T-cell (primary cell): ENCODE measurements at places on chromosomes 7 and 10.

GRCh38 chr7:25031432-25031831 lies 51.5 kb upstream of the OSBPL3 start:
- DNase-seq = no peak

- no peak for DNase-seq
Observed at GRCh38 chr7:116572036-116572435, 47.2 kb downstream of the CAV1 start.

DNA sequence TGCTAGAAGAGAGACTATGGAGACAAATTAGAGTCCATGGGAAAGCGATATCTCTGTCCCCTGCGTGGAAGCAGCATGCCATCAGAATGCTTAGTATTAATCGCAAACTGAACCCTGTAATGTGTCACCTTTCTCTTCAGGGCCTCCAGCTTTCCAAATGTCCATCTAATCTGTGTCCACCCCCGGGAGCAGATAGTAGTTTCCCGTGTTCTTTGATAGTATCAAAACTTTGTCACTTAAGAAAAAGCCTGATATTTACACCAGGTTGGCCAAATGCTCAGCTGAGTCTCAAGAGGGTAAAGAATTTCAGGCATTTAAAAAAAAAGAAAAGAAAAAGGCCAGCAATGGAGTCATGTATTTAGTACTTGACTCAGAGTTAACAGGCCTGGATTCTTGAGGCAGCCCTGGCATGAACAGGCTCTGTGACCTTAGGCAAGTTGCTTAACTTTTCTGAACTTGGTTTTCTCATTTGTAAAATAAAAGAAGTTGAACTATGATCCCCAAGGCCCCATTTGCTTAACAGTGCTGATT lies 10.4 kb upstream of the GSAP start:
- DNase-seq = no peak

DNA sequence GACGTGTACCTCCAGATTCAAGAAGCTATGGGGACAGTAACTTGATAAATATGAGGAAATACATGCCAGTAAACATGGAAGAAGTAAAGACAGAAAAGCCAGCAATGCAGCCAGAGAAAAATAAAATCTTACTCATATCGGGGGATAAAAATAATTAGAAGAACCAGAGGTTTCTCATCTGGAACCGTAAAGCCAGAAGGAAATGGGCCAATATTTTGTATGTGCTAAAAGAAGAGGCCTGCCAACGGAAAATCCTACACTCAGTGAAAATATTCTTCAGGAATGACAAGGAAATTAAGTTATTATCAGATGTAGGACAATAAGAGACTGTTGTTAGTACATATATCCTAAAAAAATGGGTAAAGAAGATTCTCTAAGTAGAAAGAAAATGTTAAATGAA lies 401.2 kb downstream of the CDC14C start:
- no peak for DNase-seq

DNA sequence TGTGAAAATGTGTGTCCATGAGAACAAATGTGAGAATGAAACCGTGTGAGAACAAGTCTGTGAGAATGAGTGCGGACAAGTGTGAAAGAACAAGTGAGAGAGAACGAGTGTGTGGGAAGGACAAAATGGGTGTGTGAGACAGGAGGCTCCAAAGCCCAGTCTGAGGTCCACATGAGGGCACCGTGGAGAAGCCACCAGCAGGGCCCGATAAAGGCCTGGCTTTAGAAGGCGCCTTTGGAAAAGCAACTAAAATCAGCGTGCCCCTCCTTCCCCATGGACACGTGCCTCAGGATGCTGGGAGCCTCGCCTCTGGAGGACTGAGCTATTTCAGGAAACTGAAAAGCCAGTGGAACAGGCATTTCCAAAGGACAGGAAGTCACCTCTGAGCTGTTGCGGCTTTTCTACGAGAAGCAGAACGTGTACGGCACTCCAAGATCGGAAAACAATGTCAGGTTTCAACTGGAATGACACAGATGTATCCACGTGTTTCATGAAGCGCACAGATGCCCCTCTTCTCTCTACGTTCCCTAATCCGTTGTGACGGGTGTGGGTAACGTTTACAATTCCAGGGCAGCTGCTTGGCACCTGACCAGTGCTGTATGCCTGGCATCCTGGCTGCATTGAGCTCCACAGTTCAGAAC lies 46.4 kb downstream of the ESYT2 start:
- no peak for DNase-seq

- no peak for DNase-seq
Observed at GRCh38 chr7:32204361-32205018, 134.3 kb upstream of the PDE1C start.

DNA sequence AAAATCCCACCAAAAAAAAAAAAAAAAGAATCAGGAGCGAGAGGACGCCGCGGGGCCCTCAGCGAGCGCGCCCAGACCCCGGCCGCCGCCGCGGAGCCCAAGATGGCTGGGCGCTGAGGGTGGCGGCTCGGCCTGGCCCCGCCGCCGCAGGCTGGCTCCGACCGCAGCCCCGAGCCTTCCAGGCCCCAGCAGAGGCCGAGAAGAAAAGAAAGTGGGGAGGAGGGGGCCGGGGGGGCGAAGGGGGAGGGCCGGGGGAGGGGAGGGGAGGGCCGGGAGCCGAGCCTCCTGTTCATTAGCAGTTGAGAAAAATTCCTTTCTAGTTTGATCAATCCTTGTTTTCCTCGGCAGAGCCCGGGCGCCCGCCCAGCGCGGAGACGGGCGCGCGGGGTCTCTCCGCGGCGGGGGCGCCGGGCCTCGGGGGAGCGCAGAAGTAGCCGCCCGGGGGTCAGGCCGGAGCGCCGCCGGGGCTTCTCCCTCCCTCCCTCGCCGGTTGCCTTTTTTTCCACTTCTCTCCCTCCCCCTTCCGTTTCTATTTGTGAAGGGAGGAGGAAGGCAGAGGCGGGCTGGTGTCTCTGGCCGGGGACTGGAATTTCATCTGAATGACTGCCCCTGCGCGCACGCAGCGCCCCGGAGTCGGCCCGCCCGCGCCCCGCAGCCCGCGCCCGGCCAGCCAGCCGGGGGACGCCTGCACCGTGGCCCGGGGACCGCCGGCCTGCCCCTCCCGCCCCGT lies 778 bp upstream of the TRIM8 start:
- DNase-seq = no peak

DNA sequence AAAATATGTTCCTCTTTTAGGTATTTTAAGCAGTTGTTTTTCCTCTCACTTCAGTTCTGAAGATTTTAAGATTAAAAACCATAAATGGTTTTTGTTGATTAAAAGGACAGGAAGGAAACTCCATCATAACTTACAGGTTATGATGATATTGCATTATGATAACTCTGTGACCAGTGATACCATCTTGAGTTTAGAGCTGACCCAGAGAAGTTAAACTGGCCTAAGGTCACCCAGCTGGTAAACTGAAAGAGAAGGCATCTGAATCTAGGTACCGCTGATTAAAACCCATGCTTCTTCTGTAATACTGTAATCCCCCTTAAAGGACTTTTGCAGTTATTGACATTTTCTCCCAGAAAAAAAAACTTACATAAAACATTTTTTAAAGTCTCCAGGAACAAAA lies 29.6 kb downstream of the LOXL4 start:
- DNase-seq = no peak
